ENCODE measurements at places on chromosomes 16 and 17. TPM values are rescaled to one million over a fixed set of nuclear protein-coding genes. Genes with fewer than 3 reads are reported as not detected.

SSTR5 gene
- not detected for total RNA-seq

ZDHHC7 gene
- total RNA-seq: 30.5 TPM

SNN gene
- total RNA-seq: 31.8 TPM

CD68 gene
- 32.5 TPM for total RNA-seq

ACE gene
- 19.3 TPM for total RNA-seq

KRT24 gene
- not detected for total RNA-seq

SYNGR3 gene
- total RNA-seq: 2.2 TPM

PNMT gene
- not detected for total RNA-seq

KRTAP4-9 gene
- total RNA-seq: not detected

KRTAP2-2 gene
- not detected for total RNA-seq

GRCh38 chr17:44749980-44750318 lies 8.8 kb upstream of the ADAM11 start:
- no peak for DNase-seq

DNA sequence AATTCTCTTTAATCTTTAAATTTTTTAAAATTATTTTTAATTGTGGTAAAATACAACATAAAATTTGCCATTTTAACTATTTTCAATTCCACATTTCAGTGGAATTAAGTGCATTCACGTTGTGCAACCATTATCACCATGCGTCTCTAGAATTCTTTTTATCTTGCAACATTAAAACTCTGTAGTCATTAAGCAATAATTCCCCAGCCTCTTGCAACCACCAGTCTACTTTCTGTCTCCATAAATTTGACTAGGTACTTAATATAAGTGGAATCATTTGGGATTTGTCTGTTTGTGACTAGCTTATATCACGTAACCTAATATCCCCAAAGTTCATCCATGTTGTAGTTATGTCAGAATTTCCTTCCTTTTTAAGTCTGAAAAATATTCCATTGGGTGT lies 79.1 kb downstream of the TAOK1 start:
- no peak for DNase-seq

- no peak for DNase-seq
These were observed 121.4 kb upstream of the CDH5 start for GRCh38 chr16:66245072-66245471.

- no peak for DNase-seq
These were observed 759.0 kb upstream of the SOX9 start for GRCh38 chr17:71361656-71362450.

DNA sequence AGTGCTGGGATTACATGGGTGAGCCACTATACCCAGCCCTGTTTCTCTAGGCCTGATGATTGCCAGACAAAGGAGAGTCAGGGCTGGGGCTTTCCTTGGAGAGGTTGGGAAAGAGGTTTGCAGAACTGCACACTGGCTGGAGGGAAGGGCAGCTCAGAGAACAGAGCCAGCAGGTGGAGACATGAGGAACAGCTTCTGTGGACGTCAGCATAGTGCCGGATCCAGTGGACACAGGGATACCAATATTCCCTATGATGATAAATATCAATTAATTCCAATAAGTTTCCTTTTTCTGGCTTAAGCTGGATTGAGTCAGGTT lies 43.2 kb upstream of the SCNN1B start:
- no peak for DNase-seq

DNA sequence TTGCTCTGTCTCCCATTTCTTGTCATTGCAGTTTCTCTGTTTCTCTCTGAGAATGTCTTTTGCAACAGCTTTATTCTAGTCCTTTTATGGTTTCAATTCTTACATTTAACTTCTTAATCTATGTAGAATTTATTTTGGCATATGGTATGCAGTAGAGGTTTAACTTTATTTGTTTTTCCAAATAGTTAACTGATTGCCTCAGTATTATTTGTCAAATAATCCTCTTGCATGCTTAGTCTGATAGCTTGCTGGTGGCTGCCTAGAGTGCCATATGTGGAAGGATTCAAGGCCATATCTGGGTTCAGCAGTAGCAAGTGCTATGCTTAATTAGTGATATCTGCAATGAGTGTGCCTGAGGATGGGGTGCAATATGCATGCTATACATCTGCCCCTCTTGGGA lies 6.9 kb downstream of the SNTB2 start:
- no peak for DNase-seq

DNA sequence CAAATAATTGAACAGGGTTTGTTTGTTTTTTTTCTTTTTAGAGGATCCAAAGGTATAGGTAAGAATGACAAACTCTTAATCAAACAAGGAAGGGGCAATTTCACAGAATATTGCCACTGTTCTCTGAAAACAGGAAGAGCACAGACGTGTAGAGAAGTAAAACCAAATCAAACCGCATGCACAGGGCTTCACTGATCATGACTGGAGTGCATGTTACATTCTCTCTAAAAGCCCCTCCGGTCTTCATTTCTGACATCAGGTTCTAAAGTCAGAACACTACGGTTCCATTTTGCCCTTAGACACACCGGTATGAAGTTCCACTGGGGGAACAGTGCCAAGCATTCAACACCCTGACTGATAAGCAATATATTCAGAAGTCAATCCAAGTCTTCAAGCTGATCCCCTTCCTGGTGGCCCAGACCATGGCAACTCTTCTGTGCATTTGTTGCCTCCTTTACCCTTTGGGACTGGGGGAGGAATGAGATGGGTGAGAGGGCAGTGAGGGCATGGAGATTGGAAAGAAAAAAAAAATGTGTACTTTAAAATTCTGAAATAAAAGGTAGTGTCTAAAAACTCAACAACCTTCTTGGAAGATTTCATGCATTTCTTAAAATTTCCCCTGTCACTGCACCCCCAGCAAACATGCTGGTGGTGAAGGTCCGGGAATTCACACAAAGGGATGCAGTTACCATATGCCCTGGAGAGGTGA lies 1.4 kb downstream of the MMD start:
- DNase-seq: peak; percentile 39

DNA sequence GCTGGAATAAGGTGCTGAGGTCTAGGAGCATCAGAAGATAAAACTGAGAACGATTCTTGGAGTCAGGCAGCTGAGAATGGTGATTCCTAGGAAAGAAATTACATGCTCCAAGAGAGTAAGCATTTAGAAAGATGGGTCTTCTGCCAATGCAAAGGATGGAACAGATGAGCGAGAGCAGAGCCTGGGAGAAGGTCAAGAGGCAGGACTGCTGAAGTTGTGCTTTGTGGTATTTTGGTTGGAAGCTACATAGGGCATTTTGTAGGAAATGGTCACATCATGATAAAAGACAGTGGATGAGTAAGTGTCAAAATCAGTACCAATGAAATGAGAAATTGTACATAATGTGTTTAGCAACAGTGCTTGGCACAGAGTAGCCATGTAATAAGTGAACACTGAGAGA lies 1.4 kb upstream of the CRYM start:
- no peak for DNase-seq

GRCh38 chr17:47604598-47604927 lies 45.2 kb upstream of the KPNB1 start:
- DNase-seq: no peak

GRCh38 chr16:87570938-87571867 lies 31.1 kb upstream of the JPH3 start:
- DNase-seq: no peak

- no peak for DNase-seq
These were observed 338.0 kb downstream of the SLC39A11 start for GRCh38 chr17:72754513-72754912.

DNA sequence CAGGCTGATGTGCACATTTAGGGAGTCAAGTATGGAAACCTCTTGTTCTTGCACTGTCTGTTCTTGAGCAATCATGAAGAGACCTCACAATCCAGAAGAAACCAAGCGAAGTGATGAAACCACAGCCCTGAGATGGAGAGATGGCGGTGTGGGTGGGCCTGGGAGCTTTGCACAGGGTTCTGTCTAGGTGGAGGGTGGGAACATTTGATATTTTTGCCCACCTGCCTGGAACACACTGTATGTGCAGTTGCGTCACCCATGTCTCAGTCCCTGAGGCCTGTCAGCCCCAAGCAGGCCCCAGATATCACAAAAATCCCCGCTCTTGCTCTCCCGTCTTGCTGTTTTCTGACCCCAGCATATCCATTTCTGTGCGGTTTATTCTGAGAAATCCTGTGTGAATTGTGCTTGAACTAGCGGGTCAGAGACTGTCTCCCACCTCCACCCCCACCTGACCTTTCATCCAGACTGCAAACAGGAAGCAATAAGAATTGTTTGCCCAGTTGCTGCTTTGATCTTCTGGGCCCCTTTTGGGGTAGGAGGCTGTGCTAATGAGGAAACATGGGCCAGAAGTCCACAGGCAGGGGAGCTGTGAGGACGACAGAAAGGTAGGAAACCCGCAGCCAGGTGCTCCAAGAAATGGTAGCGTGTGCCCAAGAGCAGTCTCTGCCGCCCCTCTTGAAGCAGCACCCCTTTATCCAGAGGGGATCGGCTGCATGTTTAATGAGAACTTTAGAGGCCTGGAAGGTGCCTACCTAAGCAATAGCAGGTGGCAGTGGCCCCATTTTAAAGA lies 183.8 kb downstream of the CCDC182 start:
- DNase-seq: no peak

DNA sequence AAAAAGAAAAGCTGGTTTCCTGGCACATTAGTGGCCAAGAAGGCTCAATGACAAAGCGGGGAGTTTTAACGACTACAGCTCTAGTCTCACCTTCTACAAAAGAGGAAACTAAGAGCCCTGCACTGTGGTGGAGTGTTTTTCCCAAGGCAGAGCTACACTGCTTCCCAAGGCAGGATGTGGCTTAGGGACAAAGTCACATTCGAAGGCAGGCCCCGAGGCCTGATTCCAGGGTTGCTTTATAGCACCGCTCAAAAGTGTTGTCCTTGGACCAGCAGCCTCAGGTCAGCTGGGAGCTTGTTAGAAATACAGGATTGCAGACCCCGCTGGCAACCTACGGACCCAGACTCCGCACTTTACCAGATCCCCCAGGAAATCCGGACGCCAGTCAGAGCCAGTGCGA lies 23.8 kb downstream of the TMEM92 start:
- no peak for DNase-seq

DNA sequence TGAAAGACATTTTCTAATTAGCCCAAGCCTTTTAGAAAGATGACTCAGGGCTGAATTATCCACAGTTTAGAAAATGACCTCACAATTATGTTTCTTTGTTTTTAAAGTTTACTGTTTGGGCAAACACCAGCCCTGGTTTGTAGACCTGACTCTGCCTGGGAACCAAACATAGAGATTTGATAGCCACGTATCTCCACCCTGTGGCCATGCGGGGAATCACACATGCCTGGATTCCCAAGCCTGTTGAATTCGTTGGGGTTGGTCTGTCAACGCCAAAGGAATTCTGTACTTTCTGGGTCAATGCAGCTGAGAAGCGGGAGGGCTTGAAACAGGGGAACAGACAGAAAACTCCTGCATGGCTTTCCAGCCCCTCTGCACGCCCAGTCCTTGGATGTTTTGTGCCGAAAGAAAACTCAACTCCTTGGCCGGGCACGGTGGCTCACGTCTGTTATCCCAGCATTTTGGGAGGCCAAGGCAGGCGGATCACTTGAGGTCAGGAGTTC lies 26.9 kb downstream of the CD300A start:
- peak; percentile 66 for DNase-seq

DNA sequence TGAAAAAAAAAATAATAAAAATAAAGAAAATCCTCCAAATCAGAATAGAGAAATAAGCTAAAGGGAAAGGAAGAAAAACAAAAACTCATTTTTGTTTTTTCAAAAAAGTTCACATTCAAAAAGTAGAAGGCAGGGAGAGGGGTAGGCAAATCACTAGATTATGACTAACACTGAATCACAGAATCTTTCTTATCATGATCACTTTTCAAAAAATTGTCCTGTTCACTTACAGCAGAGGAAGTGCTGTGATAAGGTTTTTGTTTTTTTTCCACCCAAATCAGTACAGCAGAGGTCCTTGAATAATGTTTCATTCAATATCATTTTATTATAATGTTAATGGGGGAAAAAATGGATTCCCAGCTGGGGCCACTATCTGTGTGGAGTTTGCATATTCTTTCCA lies 106.4 kb downstream of the CA4 start:
- no peak for DNase-seq

- no peak for DNase-seq
These were observed 27.3 kb downstream of the RSPRY1 start for GRCh38 chr16:57213462-57213861.

DNA sequence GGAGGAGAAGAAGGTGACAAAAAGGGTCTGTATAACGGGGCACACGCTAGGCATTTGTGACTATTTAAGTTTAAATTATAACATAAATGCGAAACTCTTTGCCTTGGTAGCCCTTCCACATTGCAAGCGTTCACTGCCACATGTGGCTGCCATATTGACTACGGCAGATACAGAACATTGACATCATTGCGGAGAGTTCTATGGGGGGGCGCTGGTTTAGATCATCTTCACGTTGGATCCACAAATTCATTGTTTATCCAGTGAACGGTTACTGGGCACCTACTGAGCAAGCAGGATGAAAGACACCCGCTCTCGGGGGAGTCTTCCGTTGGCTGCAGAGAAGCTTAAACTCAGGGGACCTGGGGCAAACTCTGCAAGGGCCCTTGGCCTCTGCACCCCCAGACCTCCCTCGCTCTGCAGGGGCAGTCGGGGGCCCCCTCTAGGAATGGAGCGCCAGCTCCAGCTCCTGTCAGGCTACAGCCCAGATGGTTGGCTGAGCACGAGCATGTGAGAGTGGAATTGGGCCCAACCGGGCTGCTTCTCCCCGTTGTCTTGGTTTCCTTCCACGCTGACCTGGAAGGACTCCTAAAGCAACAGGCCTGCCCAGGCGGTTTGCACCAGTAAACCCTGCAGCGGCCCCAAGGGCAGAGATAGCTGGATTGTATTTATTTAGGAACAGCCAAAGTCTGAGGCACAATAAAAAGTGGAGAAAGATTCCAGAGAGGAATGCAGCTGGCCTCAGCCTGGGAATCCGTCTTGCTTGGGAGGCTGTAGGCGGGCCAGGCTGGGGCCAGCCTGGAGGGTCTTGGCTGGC lies 172.2 kb downstream of the SEC14L1 start:
- DNase-seq: no peak

- DNase-seq: no peak
These were observed 2.6 kb downstream of the WNT9B start for GRCh38 chr17:46853896-46854444.

- DNase-seq: no peak
These were observed 15.7 kb downstream of the MARCHF10 start for GRCh38 chr17:62792447-62792800.

GRCh38 chr17:14359163-14360020 lies 58.5 kb downstream of the HS3ST3B1 start:
- DNase-seq: no peak

- no peak for DNase-seq
These were observed 16.0 kb upstream of the SOX9 start for GRCh38 chr17:72104863-72105234.

DNA sequence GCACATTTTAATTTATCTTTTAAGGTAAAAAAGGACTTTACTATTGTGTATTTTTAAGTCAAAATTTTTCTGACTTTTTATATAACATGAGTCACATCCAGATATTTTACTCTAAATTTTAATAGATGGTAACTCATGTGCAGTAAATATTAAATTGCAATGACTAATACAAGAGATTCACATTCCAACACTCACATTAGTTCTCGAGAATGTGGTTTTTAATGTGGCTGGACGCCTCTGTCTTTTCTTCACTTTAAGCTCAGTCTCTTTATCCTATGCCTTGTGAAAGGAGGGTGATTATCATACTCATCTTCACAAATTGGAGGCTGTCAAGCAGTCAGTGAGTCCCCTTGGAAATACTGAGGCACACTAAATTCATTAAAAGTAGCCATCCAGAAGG lies 315.6 kb downstream of the HS3ST3B1 start:
- no peak for DNase-seq

- DNase-seq: peak; percentile 78
These were observed 7.1 kb upstream of the ORAI3 start for GRCh38 chr16:30941600-30942425.

Measured in activated naive CD8-positive, alpha-beta T cell treated with anti-CD3 and anti-CD28 coated beads, Interleukin-2, amount 10 ng/mL, durations not matched to agents 7 days and 5 days (primary cell).